ENCODE measurements at places on chromosomes 1 and 21.

DNA sequence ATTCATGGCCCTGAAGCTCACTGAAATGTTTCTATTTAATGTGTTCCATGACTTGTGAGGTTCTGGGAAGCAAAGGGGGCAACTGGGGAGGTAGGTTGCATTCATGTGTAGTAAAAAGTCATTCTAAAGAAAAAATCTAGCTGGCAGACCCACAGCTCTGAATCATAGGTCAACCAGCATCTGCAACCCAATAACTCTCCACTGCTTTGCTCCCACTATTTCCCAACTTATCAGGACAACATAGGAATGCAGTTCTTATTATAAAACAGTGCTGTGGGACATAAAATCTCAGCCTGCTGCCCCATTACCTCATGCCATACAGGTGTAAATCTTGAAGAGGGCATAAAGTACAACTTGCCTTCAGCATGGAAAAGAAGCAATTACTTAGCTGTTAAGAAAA, 576.1 kb upstream of the PTBP2 start:
- no peak for DNase-seq

DNA sequence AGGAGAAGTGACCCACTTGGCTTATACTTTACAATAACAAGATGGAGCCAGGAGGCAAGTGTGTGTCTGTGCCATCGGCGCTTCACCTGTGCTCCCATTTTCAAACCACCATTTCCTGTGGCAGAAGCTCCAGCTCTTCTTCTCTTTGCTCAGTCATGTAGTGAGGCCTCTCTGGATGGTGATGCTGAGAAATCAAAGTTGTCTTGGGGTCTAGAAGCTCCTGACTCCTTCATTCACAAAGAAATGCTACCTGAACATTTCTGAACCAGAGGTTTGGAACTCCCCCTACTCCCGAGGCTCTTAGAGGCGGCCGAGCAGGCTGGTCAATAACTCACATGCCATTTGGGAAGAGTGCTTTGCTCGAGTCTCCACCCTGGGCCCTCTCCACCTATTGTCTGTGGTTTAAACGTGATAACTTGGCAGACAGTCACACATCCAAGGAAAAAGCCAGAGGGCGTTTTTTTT, 18.0 kb downstream of the SLAMF1 start:
- peak; percentile 58 for DNase-seq

DNA sequence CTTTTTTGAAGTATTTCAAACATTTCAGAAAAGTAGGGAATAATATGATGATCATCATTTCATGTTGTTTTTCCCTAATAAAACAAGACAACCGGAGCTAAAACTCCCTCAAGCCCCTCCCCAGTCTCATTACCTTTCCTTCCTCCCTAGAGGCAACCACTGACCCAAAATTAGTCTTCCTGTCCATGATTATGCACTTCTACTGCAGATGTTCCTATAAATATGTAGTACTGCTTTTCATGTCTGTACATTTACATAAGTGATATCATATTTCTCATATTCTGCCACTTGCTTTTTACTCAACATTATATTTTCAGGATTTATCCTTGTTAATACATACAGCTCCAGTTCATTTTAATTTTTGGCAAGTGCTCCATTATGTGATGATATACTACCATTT, 58.7 kb upstream of the GOLT1A start:
- no peak for DNase-seq

- DNase-seq: no peak
These were observed 63.5 kb downstream of the PRKCZ start for GRCh38 chr1:2113620-2114135.

- no peak for DNase-seq
These were observed 53.2 kb downstream of the AHCTF1 start for GRCh38 chr1:246878551-246878950.

DNA sequence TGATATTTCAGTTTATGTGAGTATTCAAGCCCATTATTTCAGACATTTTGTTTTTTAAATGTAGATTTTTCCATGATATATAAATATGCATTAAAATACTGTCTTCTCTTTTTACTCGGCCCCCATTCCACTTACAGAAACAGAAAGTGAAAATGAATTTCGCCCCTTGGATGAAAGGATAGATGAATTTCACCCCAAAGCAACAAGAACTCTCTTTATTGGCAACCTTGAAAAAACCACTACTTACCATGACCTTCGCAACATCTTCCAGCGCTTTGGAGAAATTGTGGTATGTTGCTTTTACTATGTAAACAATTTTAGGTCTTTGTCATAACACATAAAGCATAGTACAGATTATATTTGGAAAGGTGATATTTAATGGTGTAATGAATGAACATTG, 59.9 kb downstream of the ZBTB17 start:
- no peak for DNase-seq

GRCh38 chr1:96096613-96097321, 624.8 kb upstream of the PTBP2 start:
- no peak for DNase-seq

GRCh38 chr1:65429078-65429477, 8.6 kb downstream of the LEPR start:
- DNase-seq: no peak

- no peak for DNase-seq
These were observed 7.9 kb downstream of the LURAP1 start for GRCh38 chr1:46211051-46211450.

GRCh38 chr1:73611681-73612080, 586.3 kb downstream of the LRRIQ3 start:
- DNase-seq: no peak

- DNase-seq: no peak
These were observed 33.3 kb downstream of the GNPAT start for GRCh38 chr1:231274119-231274825.

GRCh38 chr21:31503939-31504338, 155.6 kb upstream of the SOD1 start:
- DNase-seq: no peak

GRCh38 chr1:162302306-162303003, 74.2 kb downstream of the SPATA46 start:
- no peak for DNase-seq

- no peak for DNase-seq
These were observed 10.7 kb downstream of the ADAMTS5 start for GRCh38 chr21:26956216-26956615.

DNA sequence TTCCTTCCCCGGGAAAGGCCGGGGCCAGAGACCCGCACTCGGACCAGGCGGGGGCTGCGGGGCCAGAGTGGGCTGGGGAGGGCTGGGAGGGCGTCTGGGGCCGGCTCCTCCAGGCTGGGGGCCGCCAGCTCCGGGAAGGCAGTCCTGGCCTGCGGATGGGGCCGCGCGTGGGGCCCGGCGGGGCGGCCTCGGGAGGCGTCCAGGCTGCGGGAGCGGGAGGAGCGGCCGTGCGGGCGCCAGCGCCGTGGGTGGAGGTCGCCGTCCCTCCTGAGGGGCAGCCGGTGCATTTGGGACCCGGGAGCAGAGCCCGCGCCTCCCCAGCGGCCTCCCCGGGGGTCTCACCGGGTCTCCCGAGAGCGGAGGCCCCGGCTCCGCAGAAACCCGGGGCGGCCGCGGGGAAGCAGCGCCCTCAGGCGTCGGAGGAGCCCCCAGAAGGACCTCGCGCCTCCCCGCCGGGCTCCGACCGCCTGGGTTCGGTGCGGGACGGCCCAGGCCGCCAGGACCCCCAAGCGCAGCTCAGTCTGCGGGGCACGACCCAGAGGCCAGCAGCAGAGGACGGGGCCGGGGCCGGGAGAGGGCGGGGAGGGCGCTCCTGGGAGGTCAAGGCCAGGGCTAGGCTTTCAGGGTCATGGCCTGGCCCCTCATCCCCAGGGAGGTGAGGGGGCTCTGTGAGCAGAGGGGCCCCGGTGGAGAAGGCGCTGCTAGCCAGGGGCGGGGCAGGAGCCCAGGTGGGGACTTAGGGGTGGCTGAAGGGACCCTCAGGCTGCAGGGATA, 7.2 kb upstream of the SLX9 start:
- peak; percentile 82 for DNase-seq

GRCh38 chr21:41651830-41652229, 115.0 kb downstream of the RIPK4 start:
- no peak for DNase-seq

DNA sequence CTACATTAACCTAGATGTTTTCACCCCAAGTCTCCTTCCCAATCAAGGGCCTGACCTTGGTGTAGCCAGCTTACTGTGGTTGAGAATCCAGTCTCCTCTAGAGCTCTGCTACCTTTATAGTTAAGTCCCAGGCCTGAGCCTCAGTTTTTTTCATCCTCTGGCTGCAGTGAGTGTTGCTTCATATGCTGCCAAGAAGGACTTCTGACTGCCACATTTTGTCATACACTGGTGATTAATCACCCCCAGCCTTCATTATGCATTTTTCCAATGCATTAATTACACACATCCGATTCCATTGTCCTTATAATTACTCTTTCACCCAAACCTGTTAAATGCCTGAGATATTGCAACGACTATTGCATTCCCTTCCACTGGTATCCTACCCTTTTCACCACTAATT, 66.3 kb upstream of the FGGY start:
- DNase-seq: no peak

- peak; percentile 53 for DNase-seq
These were observed 683 bp downstream of the LRRC8B start for GRCh38 chr1:89525169-89525855.

DNA sequence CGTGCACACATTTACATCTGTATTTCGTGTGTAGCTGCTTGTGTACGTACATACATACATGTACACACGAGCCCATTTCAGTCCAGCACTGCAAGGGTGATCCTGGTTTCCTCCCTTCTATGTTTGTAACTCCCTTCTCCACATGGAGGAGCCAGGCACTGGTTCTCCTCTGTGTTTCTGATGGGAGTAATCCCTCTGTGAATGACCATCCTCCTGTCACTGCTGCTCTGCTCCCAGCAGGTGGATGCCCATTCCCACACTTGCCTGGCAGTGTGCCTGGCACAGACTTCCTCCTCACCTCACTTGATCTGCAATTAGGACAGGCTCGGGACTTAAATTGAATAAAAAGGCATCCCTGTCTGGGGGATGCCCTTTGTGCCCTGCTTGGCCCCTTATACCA, 37.1 kb downstream of the TRAPPC10 start:
- no peak for DNase-seq

DNA sequence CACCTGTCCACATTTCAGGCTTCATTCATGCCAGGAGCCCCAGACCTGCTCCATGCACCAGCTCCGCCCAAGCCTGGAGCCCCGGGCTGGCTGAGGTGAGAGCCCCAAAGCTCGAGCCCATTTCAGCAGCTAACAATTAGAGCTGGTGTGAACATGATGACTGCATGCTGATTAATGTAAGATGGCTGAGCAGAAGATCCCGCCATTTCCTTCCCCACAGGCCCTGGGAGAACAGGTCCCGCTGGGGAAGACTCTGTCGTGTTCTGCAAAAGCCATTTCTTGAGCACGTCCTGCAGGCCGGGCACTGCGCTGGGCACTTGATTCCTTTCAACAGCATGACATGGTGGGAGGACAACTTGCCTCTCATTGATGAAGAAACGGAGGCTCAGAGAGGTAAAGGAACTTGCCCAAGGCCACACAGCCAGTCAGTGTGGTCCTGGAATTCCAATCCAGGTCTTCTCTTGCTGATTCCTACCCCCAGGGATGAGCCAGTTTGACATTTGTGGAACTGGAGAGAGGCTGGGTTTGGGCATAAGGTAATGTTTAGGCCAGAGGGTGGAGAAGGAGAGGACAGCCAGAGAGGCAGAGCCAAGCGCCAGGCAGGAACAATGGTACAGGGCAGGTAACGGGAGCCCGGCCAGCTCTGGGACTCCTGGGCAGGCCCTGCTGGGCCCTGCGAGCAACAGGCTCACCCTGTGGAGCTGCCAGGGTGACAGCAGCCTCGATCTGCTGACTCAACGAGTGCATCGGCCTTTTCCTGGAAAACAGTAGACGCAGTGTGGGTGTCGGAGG, 28.1 kb upstream of the EPHA2 start:
- DNase-seq: no peak

DNA sequence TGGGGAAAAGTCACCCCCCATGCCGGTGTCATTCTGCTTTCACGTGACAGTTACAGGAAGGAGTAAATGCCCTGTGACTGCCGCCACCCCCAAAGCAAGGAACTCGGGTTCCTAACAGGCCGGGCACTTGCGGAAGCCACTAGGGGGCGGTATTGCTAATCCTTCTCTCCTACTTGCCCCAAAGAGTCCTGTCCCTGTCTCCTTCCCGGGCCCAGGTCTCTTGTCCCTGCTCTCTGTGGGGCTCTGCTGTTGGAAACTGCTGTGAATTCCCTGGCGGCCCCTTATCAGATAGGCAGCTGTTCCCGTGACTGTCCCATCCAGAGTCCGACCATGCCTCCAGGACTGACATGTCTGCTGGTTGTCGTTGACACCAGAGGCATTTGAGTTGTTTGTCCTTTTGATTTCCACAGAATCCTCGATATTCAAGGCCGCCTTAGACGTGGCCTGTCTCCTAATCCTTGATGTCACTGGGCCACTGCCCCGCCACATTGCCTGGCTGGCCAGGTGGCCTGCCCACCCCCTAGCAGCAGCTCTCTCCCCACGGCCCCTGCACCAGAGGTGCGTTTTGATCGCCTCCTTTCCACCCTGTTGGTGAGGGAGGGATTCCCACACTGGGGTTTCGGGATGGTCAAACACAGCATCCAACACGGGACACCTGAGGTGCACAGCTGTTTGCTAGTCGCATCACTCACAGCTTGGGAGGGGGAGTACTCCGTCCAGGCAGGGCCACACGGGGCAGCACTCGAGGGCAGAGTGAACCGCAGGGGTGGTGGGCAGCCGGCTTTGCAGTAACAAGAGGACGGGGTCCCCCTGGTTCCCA, 37.3 kb downstream of the CHAF1B start:
- DNase-seq: no peak

- no peak for DNase-seq
These were observed 2.7 kb downstream of the LCE1F start for GRCh38 chr1:152777510-152778137.

DNA sequence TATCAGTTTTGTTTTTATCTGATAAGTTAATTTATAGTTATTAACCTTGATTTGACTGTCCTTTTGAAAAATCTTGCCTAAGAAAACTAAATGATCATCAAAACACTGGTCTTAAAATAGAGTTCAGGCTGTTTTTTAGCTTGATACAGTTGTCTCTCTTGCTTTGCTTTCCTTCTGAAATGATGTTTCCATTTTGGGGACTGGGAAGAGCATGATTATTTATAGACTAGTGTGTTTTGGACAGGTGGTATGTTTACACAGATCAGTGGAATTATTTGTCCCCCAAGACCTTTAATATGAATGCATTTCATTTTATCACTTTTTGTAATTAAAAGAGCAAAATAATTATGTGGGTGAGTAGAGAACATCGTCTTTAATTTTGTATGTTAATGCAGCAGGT, 90.8 kb downstream of the XPR1 start:
- no peak for DNase-seq

- no peak for DNase-seq
These were observed 338.6 kb downstream of the PAPPA2 start for GRCh38 chr1:176801514-176802020.

- peak; percentile 74 for DNase-seq
These were observed 9.7 kb downstream of the SERINC2 start for GRCh38 chr1:31422505-31423319.

DNA sequence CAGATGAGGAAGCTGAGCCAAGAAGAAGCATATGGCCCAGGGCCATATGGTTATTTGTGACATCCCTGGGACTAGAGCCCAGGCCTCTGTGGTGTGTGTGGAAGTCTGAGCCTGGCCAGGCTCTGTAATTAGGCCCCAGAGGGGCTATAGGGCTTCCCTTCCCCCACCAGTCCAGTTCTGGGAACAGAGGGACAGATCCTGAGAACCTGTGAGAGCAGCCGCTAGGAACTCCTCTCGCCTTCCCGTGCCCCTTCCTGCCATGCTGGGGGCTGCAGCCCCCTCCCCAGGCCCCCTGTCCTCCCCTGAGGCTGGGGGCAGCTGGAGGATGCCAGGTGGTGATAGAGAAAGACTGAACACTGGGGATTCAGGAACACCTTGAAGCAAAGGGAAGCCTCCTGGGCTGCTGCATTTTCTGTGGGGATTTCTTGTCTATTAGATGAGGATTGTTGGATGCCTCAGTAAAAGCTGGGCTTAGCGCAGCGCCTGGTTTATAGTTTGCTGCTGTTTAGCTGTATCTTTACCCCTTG, 33.3 kb downstream of the COQ8A start:
- no peak for DNase-seq
